ENCODE measurements at places on chromosomes 5 and 9. TPM values are rescaled to one million over a fixed set of nuclear protein-coding genes. Genes with fewer than 3 reads are reported as not detected.

DNA sequence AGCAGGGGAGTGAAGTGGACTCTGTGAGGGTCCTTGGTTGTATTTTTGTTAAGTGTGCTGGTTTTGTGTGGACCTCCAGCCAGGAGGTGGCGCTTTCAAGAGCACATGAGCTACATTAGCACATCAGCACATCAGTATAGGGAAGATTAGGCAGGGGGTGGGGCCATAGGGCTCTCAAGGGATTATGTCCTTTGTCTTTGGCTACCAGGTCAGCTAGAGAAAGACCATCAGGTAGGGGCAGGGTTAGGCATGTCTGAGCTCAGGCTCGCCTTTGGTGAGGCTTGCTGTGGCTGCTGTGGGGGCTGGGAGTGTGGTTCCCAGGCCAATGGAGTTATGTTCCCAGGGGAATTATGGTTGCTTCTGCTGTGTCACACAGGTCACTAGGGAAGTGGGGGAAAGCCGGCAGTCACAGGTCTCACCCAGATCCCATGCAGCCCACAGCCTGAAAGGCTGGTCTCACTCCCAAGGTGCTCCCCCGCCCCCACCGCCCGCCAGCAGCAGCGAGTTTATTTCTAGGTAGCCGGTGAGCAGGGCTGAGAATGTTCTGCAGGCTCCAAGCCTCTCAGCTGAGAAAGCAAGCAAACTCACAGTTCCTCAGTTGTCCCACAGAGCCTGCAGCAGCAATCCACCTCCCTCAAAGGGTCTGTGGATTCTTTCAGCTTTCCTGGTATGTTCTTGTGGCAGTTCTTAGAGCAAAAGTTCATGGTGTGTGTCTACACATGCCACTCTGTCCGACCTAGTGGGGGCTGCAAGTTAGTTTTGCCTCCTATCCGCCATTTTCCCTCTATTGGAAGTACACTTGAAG lies 13.7 kb downstream of the OR1J1 start:
- H3K27me3 ChIP-seq, result peaks cover 43% of the 10 kb centered on the region
- peak; percentile 60 for DNase-seq
- H3K36me3 ChIP-seq, result no peaks in the 10 kb centered on the region
- H3K4me3 ChIP-seq, result peak overlapping the region; percentile 50
- no peak overlapping the region for H3K27ac ChIP-seq

GRCh38 chr5:81435023-81435422 lies 41.1 kb upstream of the ACOT12 start:
- no peaks in the 10 kb centered on the region for H3K27me3 ChIP-seq
- H3K4me3 ChIP-seq, result no peak overlapping the region

- H3K27ac ChIP-seq, result no peak overlapping the region
- H3K27me3 ChIP-seq, result no peaks in the 10 kb centered on the region
- H3K4me1 ChIP-seq, result peaks cover 5% of the 10 kb centered on the region
Observed at GRCh38 chr9:131500377-131500776, 2.3 kb upstream of the POMT1 start.

DNA sequence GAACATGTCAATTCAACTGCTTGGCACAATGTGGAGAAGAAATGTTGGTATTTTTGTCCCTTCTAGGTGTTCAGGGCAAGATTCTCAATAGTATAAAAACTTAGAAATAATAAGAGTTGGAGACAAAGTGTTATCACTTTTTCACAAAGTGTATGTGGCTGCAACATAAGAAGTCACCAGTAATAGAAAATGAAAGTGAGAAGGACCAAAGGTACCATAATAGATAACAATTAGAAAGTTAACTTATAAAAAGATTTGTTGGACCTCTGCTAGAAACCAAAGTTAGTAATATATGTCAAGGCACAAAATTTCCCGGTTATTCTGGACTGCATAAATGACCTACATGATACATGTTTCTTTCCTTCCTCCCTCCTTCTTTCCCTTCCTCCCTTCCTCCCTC lies 1535.3 kb downstream of the EFNA5 start:
- no peak overlapping the region for H3K4me3 ChIP-seq
- no peaks in the 10 kb centered on the region for H3K36me3 ChIP-seq
- no peaks in the 10 kb centered on the region for H3K27me3 ChIP-seq
- H3K4me1 ChIP-seq, result peaks cover 34% of the 10 kb centered on the region
- peak; percentile 35 for DNase-seq

GRCh38 chr5:11898-12297 lies 80.1 kb upstream of the PLEKHG4B start:
- no peak for DNase-seq
- no peaks in the 10 kb centered on the region for H3K27me3 ChIP-seq
- no peak overlapping the region for H3K4me3 ChIP-seq
- no peaks in the 10 kb centered on the region for H3K4me1 ChIP-seq
- no peaks in the 10 kb centered on the region for H3K36me3 ChIP-seq
- no peak overlapping the region for H3K27ac ChIP-seq

- DNase-seq, result no peak
- H3K27me3 ChIP-seq, result no peaks in the 10 kb centered on the region
- peaks cover 39% of the 10 kb centered on the region for H3K36me3 ChIP-seq
- H3K4me1 ChIP-seq, result peaks cover 5% of the 10 kb centered on the region
- H3K4me3 ChIP-seq, result peak overlapping the region; percentile 80
- peak overlapping the region; percentile 92 for H3K27ac ChIP-seq
Observed at GRCh38 chr5:82276800-82277612, 1.1 kb downstream of the RPS23 start.

- H3K4me3 ChIP-seq, result no peak overlapping the region
- no peak for DNase-seq
- H3K27ac ChIP-seq, result no peak overlapping the region
Observed at GRCh38 chr5:124887223-124887622, 140.8 kb upstream of the ZNF608 start.

DNA sequence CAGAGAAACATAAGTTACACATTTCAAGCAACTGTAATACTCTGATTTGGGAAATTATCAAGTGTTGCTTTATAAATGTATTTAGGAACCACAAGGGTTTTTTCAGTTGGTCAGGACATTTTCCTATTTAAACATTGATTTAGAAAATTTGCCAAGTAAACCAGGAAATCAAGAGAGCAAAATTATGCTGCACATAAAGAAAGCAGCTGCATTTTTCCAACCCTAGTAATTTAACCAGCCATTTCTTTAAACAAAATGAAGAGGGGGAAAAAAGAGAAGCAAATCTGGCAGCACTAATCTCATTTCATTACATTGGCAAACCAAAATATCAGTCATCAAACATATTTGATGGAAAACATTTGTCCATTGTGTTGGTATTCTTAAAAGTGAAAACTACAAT lies 271.4 kb downstream of the TLE1 start:
- H3K4me3 ChIP-seq, result no peak overlapping the region
- H3K27ac ChIP-seq, result no peak overlapping the region
- no peak for DNase-seq
- no peaks in the 10 kb centered on the region for H3K36me3 ChIP-seq
- H3K27me3 ChIP-seq, result no peaks in the 10 kb centered on the region

- no peak overlapping the region for H3K4me3 ChIP-seq
- H3K27ac ChIP-seq, result no peak overlapping the region
- no peaks in the 10 kb centered on the region for H3K36me3 ChIP-seq
- H3K4me1 ChIP-seq, result no peaks in the 10 kb centered on the region
- DNase-seq, result no peak
Observed at GRCh38 chr5:180438785-180439780, 55.1 kb upstream of the CNOT6 start.

- DNase-seq, result no peak
- no peaks in the 10 kb centered on the region for H3K36me3 ChIP-seq
- peaks cover 16% of the 10 kb centered on the region for H3K27me3 ChIP-seq
- H3K27ac ChIP-seq, result no peak overlapping the region
Observed at GRCh38 chr9:21605489-21605931, 123.4 kb upstream of the IFNE start.

- H3K4me3 ChIP-seq, result no peak overlapping the region
- no peak for DNase-seq
- H3K36me3 ChIP-seq, result no peaks in the 10 kb centered on the region
- H3K27ac ChIP-seq, result peak overlapping the region; percentile 48
Observed at GRCh38 chr5:132455614-132456115, 34.9 kb downstream of the IRF1 start.

DNA sequence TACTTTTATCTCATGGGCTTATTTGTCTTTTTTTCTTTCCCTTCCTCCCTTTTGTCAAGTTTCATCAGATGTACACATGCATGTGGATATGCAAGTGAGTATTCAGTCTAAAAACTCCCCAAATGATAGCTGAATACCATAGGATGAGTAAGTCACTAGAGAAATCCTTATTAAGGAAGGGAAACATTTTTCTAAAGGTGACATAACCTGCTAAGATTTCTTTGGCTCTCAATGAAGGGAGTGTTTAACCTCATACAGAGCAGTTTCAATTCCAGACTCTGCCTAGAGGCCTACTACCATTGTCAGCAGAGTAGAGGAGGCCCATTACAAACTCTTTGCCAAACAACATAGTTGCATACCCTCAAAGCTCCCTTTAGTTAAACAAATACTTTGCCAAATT lies 192.4 kb downstream of the ARHGEF28 start:
- no peaks in the 10 kb centered on the region for H3K36me3 ChIP-seq
- no peak overlapping the region for H3K27ac ChIP-seq
- no peak for DNase-seq
- no peak overlapping the region for H3K4me3 ChIP-seq

- peaks cover 83% of the 10 kb centered on the region for H3K27me3 ChIP-seq
- no peak overlapping the region for H3K4me3 ChIP-seq
- no peaks in the 10 kb centered on the region for H3K36me3 ChIP-seq
Observed at GRCh38 chr9:347667-348292, 133.1 kb downstream of the DOCK8 start.

DNA sequence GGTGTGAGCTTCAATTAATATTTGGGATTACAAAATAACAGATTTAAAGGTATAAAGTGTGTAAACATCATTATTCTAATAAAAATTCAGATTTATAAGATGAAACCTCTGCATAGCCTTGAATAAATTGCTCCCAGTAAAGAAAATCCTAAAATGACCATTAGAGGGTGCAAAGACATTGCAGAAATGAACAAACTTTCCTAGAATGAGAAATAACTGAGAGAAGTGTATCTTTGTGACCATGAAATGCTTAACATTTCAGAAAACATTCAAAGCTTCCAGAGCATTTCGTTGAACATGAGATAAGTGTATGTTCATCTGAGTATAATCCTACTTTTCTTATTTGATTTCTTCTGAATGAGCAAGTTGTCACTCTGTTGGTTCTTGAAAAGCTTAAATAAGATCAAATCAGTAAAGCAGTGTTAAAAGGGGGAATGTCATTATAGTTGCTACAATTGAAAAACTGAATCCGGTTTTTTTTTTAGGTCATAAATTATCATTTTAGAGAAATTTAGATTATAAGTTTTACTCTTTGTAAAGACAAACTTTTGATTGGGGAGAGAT lies 24.7 kb upstream of the NUDT12 start:
- peak; percentile 65 for DNase-seq
- no peaks in the 10 kb centered on the region for H3K27me3 ChIP-seq
- H3K36me3 ChIP-seq, result no peaks in the 10 kb centered on the region
- H3K4me3 ChIP-seq, result no peak overlapping the region
- H3K27ac ChIP-seq, result no peak overlapping the region

GRCh38 chr5:142446960-142447279 lies 122.1 kb upstream of the SPRY4 start:
- H3K27me3 ChIP-seq, result no peaks in the 10 kb centered on the region
- peaks cover 14% of the 10 kb centered on the region for H3K4me1 ChIP-seq
- no peak for DNase-seq
- peak overlapping the region; percentile 80 for H3K27ac ChIP-seq
- no peak overlapping the region for H3K4me3 ChIP-seq
- H3K36me3 ChIP-seq, result no peaks in the 10 kb centered on the region

GRCh38 chr5:179417696-179418095 lies 72.4 kb upstream of the ADAMTS2 start:
- H3K4me3 ChIP-seq, result no peak overlapping the region
- no peak overlapping the region for H3K27ac ChIP-seq
- peaks cover 26% of the 10 kb centered on the region for H3K4me1 ChIP-seq
- H3K27me3 ChIP-seq, result no peaks in the 10 kb centered on the region
- H3K36me3 ChIP-seq, result no peaks in the 10 kb centered on the region

DNA sequence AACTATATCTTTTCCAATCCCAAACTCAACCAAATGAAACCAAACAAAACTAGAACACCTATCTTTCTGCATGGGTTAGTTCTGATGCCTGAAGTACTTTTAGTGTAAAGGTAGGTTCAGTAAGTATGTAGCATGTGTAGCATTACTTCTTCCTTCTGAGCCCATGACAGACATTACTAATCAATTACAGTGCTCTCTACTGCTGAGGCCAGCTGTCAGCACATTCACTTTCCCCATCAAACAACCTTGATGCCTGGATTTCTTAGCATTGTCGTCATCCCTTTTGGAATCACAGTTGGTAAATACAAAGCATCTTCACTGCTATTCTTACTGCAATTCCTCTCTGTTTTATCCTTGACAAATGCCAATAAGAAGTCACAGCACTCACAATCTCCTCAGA lies 103.2 kb downstream of the PTTG1 start:
- H3K4me1 ChIP-seq, result no peaks in the 10 kb centered on the region
- H3K27me3 ChIP-seq, result peaks cover 29% of the 10 kb centered on the region
- DNase-seq, result no peak
- no peak overlapping the region for H3K4me3 ChIP-seq
- no peaks in the 10 kb centered on the region for H3K36me3 ChIP-seq
- H3K27ac ChIP-seq, result no peak overlapping the region

DNA sequence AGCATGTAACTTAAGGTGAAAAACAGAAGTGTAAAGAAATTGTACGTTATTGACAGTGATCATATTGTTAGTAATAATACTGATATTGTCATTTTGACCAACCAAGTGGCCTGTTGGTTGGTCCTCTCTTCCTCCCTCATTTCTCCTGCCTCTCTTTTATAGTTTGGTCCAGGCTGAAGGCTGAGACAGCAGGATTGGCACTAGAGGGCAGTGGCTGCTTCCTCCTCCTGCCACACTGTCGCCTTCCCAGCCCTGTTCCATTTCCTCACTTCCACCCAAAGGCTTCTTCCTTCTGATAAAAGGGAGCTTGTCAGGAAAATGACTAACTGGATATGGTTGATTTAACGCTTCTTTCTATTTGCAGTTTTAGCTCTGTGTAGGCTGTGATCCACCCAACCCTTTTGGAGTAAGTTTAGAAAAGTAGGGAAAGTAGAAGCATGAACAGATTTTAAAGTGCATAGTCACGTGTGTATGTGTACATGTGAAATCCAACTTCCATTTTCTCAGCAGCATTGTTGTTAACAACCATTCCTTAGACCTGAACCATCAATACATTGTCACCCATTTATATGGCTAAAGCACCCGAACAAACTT lies 35.6 kb downstream of the PTCD2 start:
- peak; percentile 47 for DNase-seq
- H3K4me3 ChIP-seq, result no peak overlapping the region
- peaks cover 10% of the 10 kb centered on the region for H3K4me1 ChIP-seq
- H3K27me3 ChIP-seq, result no peaks in the 10 kb centered on the region
- H3K36me3 ChIP-seq, result no peaks in the 10 kb centered on the region

DNA sequence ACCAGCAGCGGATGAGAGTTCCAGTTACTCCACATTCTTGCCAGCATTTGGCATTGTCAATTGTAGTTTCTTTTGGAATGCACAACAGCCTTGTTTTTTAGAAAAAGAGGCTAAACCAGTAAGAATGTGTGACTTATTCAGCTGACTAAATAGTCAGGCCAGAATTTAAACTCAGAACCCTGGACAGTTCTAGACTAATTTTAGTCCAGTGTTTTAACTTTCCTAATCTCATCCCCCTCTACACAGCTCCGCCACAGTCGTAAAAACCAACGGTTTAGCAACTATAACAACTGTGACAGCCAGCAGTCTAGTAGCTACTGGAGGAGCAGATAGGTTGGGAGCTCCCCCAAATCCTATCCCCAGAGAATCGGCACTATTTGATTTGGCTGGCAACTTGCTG lies 103.7 kb downstream of the FOXD1 start:
- DNase-seq, result no peak
- H3K4me1 ChIP-seq, result no peaks in the 10 kb centered on the region
- H3K4me3 ChIP-seq, result no peak overlapping the region
- H3K27me3 ChIP-seq, result peaks cover 11% of the 10 kb centered on the region

The ZNG1A gene
- 50.7 TPM for total RNA-seq

The IFNB1 gene
- total RNA-seq, result not detected

The CDH9 gene
- not detected for total RNA-seq

The SH3TC2 gene
- total RNA-seq, result 2.5 TPM
